ENCODE measurements at places on chromosomes 4 and X. TPM values are rescaled to one million over a fixed set of nuclear protein-coding genes. Genes with fewer than 3 reads are reported as not detected.

GRCh38 chrX:93673869-93674271 is at the start of gene FAM133A:
FAM133A (plus strand) TSS chrX:93674206; CDS start chrX:93709420, 35,214 bp downstream.
- DNase-seq = no peak

DNA sequence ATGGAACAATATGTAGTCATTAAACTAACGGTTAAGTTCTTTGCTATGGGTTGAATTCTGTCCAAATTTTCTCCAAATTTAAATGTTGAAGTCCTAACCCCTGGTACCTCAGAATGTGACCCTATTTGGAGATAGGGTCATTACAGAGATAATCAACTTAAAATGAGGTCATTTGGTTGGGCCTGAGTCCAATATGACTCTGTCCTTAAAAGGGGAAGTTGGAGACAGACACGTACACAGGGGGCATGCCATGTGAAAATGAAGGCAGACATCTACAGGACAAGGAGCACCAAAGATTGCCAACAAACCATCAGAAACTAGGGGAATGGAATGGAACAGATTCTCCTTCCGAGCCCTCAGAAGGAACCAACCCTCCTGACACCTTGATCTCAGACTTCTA is 492.0 kb upstream of the FTHL17 start:
- no peak for DNase-seq

GRCh38 chrX:40644176-40644575 is 3.2 kb downstream of the CXorf38 start:
- DNase-seq = no peak

The JCHAIN gene
- not detected for total RNA-seq
